ENCODE measurements at places on chromosomes 7 and 10. TPM values are rescaled to one million over a fixed set of nuclear protein-coding genes. Genes with fewer than 3 reads are reported as not detected.

Gene DCLRE1A
- polyA plus RNA-seq = 14.9 TPM

- no peak for DNase-seq
Observed at GRCh38 chr7:90347759-90348158, 1.2 kb downstream of the GTPBP10 start.

GRCh38 chr7:11355399-11356005, 381.8 kb downstream of the PHF14 start:
- no peak for DNase-seq

- no peak for DNase-seq
Observed at GRCh38 chr7:42617806-42618457, 293.9 kb downstream of the C7orf25 start.

Gene RELN
- polyA plus RNA-seq = not detected

- no peak for DNase-seq
Observed at GRCh38 chr10:8410506-8410905, 356.0 kb downstream of the GATA3 start.

DNA sequence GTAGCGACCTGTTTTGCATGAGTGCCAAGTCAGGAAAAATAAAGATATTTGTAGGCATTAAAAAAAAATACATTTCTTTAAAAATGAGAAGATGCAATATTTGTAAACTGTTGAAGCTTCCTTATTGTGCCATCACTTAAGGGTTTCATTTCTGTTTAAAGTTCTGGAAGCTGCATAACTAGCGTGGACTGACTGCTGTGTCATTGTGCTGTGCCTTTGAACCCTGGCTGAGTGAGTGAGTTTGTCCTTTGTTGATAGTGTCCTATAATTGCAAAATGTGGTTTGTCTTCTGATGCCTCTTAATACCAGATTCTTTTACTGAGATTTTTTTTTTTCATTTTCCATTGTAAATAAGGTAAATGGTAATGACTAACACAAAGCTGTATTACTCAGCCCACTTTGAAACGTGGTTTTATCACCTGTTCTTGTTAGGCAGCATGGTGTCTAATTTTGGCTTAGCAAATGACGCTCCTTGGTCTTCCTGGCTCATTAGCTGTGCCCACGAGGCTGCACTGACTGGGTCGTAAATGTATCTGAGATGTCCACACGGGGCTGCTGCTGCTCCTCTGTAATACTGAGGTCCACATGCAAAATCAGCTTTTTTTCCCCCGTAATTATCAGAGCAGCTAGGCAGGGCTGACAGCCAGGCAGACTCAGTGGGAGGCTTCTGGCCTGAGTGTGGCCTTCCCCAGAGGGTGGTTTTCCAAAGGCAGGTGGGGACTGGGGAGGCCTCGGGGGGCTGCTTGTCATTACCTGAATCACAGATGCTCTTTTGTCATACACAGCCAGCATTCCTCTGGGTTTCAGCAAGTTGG, 14.8 kb downstream of the ZSCAN25 start:
- no peak for DNase-seq

DNA sequence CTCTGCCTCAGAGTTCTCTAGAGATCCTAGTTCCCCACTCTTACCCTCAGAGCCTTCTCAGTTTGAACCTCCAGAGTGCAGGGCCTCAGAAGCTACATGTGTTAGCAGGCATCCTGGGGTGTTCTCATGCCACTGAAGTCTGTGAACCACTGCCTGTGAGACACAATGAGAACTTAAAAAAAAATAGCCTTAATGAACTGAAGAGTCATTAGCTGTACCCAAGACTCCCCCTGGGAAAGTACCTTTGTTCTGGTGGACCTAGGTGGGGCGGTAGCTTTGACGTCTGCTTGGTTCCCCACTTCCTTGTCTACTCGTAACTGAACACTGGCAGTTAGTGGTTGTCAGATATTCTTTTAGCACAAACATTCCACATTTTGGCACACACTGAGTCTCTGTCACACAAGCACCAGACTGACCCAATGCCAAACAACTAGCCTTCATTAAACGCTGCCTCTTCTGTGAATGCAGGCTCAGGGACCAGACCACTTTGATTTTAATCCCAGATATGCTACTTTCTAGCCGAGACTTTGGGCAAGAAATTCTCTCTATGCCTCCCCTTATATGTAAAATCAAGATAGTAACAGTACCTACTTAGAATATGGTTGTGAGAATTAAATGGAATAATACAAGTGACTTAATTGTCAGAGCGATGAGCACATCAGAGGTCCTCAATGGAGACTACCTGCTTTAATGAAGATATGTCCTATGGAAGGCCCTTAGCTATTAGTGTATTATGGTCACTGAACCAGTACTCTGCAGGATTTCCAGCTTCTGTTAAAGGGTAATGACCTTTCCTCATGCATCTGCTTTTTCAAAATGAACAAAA, 75.3 kb upstream of the CC2D2B start:
- DNase-seq = peak; percentile 99

Gene CELF2
- 123 TPM for polyA plus RNA-seq

GRCh38 chr10:132510174-132510611, 27.4 kb upstream of the INPP5A start:
- no peak for DNase-seq

Gene HOXA3
- polyA plus RNA-seq = not detected

GRCh38 chr10:53315709-53316108, 543.1 kb upstream of the MBL2 start:
- no peak for DNase-seq

GRCh38 chr10:7606951-7607404, 59.8 kb downstream of the ITIH5 start:
- DNase-seq = no peak

Gene SYCE1
- not detected for polyA plus RNA-seq

- peak; percentile 53 for DNase-seq
Observed at GRCh38 chr10:24882047-24882698, 70.2 kb downstream of the PRTFDC1 start.

DNA sequence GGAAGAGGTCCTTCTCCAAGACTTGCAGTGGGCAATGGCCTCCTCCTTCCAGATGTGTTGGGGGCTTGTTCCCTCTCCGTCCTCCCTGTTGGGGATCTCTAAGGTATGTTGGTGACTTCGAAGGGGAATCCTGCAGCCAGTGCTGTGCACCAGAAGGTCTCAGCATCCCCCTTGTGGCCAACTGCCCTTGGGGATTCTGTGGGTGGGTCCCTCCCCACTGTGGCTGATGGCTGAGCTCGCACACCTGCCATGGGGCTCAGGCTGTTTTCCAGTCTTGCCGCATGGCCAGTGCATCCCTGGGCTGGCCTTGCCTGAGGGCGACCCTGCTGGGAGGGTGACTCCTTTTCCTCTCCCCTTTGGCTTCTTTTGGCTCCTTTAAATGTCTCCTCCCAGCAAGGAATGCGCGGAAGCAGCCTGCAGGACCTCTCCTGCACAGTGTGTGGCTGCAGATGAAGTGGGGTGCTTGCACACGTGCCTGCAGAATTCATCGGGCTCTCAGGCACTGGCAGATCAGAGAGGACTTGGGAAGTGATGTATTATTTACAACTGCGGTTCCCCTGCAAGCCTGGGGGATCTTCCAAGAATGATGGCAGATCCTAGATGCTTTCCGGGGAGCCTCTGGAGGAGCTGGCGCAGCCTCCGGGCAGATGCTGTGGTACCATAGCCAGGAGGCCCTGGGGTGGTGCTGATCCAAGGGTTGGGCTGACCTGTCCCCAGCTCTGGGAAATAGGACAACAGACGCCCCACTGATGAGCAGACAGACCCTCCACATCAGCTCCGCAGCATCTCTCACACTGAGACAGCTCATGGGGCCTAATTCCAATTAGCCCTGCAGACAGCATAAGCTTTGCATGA, 410.0 kb downstream of the TCERG1L start:
- no peak for DNase-seq

Gene LEP
- not detected for polyA plus RNA-seq

DNA sequence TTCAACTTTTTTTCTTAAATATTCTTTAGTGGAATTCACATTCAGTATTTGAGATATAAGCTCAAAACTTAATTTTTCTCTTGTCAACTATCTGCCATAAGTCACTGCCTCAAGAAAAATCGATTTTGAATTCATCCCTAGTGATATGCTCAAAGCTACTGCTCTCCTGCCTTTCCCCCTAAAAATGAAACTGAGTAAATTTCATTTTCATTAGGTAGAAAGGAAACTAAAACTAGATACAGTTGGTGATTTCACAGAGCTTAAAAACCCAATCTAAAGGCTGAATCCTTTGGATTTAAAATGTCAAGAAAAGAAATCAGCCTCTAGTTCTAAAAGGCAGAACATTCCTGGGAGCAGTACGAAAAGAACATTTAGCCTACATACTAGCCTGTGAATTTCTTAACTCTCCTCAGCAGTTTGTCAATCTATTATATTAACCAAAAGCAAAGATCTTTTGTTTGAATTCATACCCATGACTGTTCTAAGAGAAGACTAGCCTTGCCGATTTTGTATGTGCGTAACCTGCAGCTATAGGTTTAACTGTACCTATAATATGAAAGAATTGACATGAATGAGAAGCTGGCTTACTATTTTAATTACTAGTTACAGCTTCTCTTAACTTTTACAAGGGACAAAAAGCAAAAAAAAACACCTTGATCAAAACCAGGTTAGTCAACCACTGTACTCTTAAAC, 4.9 kb upstream of the FAM53B start:
- no peak for DNase-seq
